ENCODE measurements at places on chromosomes 12 and 14.

- DNase-seq: no peak
Observed at GRCh38 chr14:33163109-33163508, 224.4 kb downstream of the NPAS3 start.

- peak; percentile 57 for DNase-seq
Observed at GRCh38 chr12:113149361-113150150, at the start of gene CFAP73. Gene CFAP73 (plus strand): TSS chr12:113149724. CDS start chr12:113149858, 134 bp downstream.

GRCh38 chr12:76117067-76117691, 32.7 kb upstream of the NAP1L1 start:
- no peak for DNase-seq

- DNase-seq: no peak
Observed at GRCh38 chr12:66441905-66442559, 139.7 kb downstream of the HELB start.

DNA sequence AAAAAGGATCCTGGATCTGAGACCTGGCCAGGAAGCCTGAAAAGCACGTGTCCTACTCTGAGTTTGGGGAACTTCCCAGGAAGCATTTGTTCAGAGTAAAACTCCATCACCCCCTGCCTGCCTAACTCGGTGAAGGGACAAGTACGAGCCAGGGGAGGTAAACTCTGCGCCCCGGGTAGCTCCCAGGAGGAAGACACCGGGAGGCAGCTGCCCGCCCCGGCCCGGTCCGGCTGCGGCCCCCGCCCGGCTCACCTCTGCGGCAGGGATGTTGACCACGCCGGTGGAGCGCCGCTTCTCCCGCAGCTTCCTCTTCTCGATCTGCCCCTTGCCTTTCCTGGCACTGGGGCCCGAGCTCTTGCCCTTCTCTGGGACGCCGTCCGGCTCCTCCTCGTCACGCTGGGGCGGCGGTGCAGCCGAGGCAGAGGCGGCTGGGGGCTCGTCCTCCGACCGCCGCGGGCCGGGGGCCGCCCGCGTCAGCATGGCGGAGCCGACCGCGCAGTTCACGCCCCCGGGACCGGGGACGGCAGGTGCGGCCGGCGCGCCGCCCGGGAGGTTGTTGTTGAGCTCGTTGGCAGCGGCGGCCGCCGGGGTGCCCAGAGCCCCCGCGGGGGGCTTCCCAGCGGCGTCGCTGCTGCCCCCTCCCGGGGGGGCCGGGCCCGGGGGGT, 1.2 kb downstream of the PAWR start:
- DNase-seq: no peak

DNA sequence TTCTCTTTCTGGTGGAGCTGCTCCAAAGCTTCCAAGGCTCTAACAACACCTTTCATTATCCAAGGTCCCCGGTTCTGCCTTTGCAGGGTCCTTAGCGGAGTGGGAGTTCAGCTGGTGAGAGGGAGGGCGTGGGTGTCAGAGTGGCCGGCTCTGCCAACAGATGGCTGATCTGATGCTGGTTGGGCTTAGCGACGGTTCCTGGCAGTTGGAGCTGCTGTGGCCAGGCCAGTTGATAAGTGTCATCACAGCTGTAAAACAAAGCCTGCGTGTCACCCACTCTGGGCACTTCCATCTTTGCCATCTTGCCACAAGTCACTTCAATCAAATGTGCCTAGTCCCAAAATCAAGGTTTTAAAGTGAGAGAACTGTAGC, 36.3 kb downstream of the RIN3 start:
- DNase-seq: no peak

GRCh38 chr14:73261075-73261474, 23.8 kb downstream of the PAPLN start:
- DNase-seq: no peak

GRCh38 chr14:36859119-36859518, 197.5 kb downstream of the PAX9 start:
- no peak for DNase-seq

DNA sequence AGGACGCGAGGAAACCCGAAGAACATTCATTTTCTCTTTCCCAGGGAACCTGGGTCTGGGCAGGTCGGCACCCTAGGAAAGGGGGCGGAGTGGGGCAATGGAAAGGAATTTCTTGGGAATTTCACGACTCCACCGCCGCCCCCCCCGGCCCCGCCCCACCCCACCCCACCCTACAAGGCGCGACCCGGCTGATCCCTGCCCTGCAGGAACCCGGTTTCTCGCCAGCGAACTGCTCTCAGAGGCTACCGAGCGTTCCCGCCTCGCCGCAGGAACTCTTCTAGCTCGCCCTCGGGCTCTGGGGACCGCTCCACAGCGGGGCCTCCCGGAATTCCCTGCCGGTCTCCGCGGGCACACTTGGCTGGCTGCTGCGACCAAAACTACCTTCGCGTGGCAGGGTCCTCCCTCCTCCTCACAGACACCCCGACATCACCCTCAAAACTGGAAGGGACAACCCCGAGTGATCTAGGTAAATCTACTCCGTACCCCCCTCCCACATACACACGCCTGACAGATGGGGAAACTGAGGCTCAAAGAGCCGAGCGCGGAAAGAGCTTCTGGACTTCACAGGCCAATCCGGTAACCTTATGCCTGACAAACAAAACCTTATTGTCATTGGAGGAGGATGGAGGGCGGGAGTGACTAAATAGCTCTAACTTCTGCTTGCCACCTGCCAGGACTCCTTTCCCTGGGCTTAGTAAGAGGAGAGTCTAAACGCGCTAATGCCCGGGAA, 785 bp upstream of the ACTN1 start:
- no peak for DNase-seq

- DNase-seq: no peak
Observed at GRCh38 chr12:42178101-42178500, 33.4 kb upstream of the GXYLT1 start.

DNA sequence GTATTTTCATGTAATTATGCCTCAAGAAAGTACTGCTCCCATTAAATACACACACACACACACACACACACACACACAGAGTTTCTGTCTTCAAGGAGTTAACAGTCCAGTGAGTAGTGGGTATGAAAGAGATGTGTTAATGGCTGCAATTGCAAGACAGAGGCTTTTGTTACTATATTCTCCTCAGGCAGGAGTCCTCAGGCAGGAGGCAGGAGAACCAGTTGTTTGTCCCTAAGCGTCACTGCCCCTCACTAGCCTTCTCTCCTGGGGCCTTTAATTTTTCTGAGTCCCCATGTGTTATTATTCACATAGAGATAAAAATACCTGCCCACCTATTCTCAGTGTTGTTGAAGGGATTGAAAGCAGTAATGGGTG, 31.2 kb downstream of the DAD1 start:
- DNase-seq: no peak

- no peak for DNase-seq
Observed at GRCh38 chr14:39442293-39442692, 10.1 kb upstream of the FBXO33 start.

- no peak for DNase-seq
Observed at GRCh38 chr12:61862986-61863385, 397.2 kb upstream of the USP15 start.

DNA sequence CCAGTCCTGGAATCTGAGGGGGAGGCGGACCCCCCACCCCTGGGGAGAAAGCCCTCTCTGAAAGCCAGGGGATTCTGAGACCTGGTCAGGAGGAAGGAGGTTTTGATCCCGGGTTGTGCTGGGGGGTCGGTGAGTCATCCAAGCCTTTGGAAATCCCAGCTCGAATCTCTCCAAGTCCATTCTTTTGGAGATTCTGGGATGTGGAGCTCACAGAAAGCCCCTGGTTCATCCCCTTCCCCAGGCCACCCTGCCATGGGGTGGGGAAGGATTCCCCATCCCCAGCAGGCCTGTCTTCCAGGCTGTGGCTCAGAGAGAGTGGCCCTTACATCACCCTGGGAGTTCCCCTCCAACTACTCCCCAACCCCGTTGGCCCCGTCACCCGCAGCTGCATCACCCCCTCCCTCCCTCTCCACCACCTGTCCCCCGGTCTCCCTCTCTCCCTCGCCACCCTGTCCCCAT, 14.3 kb downstream of the EXOC3L4 start:
- no peak for DNase-seq

DNA sequence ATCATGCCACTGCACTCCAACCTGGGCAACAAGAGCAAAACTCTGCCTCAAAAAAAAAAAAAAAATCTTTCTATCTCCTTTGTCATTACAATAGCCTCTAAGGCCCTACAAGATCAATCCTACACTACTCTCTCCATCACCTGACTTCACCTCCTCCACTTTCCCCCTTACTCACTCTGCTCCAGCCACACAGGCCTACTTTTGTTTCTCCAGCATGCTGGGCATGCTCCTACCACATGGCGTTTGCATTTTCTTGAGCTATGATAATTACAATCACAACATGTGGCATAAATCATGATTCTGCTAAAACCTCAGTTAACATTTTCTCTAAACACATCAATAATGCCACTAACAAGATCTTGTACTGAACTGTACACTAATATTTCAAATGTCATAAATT, 7.8 kb downstream of the PPP1R13B start:
- no peak for DNase-seq

DNA sequence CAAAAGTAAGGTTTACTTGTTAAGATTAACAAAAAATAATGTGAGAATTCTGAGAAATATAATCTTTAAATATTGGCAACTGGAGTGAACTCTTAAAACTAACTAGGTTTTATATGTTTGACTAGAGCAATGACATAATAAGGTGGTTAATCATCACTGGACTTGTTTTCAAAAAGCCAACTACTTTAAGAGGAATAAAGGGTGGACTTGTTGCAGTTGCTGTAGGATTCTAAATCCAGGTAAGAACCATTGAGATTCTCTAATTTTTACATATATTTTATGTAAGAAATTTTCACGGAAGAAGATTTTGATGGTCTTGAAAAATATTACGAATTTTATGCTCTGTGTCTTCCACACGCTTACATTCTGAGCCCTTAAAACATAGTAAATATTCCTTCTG, at the start of gene SLCO1B1:
SLCO1B1 (plus strand) TSS at position 197 of the 400 bp plus-strand sequence. CDS start 10,381 bp downstream, outside the sequence.
- DNase-seq: no peak

- no peak for DNase-seq
Observed at GRCh38 chr14:44404036-44404435, 103.0 kb downstream of the FSCB start.

DNA sequence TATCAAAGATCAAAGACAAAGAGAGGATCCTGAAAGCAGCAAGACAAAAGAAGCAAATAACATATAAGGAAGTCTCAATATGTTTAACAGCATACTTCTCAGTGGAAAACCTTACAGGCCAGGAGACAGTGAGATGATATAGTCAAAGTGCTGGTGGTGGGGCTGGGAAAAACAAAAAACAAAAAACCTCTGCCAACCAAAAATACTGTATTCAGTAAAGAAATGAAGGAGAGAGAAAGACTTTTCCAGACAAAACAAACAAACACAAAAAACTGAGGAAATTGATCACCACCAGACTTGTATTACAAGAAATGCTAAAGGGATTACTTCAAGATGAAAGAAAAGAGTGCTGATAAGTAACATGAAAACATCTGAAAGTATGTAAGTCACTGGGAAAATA, 221.2 kb downstream of the ADGRD1 start:
- no peak for DNase-seq

GRCh38 chr14:32932302-32932913, 6.3 kb upstream of the NPAS3 start:
- DNase-seq: no peak

- no peak for DNase-seq
Observed at GRCh38 chr14:99551034-99551922, 52.7 kb downstream of the CCDC85C start.

- DNase-seq: no peak
Observed at GRCh38 chr12:62471734-62472133, 5.1 kb downstream of the MON2 start.

DNA sequence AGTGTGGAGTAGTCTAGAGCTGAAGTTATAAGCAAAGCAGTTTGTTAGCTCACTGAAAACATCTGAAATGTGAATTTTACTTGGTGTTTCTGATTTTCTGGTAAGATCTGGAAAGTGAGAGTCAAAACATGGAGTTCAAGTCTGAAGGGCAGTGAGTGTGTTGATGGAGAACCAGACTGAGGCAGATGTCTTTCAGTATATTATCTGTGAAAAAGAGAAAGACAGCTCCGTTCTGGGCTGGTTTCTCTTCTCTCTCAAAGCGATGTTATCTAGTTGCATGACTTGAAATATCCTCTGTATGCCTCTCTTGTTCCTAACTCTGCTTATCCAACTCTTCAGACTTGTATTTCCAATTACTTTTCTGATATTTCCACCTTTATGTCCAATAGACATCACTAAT, 381.9 kb upstream of the RGS6 start:
- no peak for DNase-seq

GRCh38 chr14:22095860-22096513, 422.4 kb upstream of the OR4E1 start:
- no peak for DNase-seq

DNA sequence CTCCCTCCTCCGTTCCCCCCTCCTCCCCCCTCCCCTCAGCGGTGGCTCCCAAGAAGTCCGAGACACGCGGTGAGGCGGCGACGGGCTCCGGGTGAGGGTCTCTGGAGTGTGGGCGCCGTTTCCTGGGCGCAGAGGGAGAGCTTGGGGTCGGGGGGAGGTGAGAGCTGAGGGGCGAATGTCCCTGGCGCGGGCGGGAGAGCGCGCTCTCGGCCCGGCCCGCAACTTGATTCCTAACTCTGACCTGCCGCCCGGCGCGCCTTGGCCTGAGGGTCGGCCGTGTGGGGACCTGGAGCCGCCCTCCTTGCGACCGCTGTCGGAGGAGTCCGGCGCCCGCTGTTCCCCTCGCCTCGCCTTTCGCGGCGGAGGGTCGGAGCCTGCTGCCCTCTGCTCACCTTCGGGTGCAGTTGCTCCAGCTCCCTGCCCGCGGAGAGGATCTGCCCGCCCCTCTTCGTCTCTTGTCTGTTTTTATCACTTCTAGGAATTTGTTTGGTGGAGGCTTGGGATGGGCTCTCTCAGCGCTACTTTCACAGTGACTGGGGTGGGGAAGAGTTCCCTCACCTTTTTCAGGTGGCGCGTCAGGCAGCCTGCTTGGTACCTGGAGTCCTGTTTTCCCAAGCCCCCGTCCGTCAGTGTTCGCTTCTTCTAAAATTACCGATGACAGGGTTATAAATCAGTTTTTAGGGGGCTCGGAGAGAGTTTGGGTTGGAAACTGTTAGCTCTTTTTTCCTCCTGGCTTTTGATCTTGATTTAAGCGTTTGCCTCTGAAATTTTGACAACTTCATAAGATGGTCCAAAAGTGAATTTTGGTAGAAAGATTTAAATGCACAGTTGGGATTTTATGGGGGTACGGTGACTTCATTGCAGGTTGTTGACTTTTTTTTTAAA, 495 bp downstream of the ADIPOR2 start:
- DNase-seq: no peak
